HT-29 (cell line): ENCODE measurements at places on chromosomes 11 and 22. TPM values are rescaled to one million over a fixed set of nuclear protein-coding genes. Genes with fewer than 3 reads are reported as not detected.

The AGBL2 gene
- 1.5 and 4.9 TPM in 2 replicates for total RNA-seq

The RAB36 gene
- 0.26 and 1.5 TPM in 2 replicates for total RNA-seq

The RHOD gene
- total RNA-seq, result 54.3 and 62.8 TPM in 2 replicates

The TRMT2A gene
- 241 and 278 TPM in 2 replicates for total RNA-seq

The NNMT gene
- total RNA-seq, result 60.2 and 91.4 TPM in 2 replicates

The PKNOX2 gene
- total RNA-seq, result not detected in 2 replicates

The LRRC56 gene
- 8.1 and 10.0 TPM in 2 replicates for total RNA-seq

The OR2AG1 gene
- total RNA-seq, result not detected in 2 replicates

The CSF2RB gene
- total RNA-seq, result not detected in 2 replicates

The MRGPRE gene
- 0.36 TPM in 1 of 2 replicates, not detected in the other for total RNA-seq

DNA sequence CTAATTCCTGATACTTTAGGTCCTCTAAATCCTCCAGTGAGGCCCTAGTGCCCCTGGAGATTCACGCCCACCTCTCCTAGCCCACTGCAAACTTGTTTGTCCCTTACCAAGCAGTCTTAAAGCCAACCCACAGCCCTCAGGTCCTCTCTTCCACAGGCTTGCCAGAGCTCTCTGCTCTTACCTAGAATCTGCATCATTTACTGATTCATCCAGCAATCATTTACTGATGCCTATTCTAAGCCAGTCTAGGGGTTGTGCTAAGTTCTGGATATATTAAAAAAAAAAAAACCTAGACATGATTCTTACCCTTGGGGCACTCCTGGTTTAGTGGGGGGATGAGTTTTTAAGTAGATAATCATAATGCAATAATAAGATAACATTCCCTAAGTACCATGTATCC is 43.0 kb upstream of the PLET1 start:
- no peak for DNase-seq

DNA sequence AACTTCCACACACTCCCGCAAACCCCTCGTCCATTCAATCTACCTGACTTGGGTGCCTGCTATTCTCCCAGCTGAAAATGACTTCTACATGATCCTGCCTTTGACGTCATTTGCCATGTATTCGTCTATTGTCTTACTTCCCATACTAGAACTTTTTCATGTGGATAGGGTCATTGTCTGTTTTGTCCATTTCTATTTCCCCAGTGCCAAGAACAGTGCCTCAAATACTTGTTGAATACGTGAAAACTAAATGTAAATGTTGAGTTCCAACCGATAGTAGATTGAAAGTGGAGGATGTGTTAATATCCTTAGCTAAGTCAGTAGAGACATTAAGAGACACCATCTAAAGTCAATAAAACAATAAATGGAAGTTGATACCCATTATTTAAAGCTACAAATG is 935 bp downstream of the TRIM68 start:
- peak; percentile 23 for DNase-seq

DNA sequence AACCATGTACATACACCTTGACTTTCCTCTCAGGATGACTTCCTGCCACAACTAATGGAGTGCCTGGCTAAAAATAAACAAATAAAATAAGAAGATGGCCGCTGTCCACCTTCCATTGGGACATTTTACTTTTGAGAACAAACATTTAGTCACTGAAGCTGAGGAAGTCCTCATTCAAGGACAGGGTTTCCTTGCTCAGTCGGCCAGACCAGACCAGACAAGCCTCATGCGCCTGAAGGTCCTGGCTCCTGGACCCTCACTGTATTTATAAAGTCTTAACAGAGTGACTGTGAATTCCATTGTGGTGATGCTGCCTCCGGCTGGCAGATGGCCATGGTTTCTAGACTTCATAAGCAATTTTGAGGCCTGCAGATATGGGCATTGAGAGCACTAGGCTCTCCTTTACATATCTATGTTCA is 114.5 kb downstream of the MAML2 start:
- peak; percentile 66 for DNase-seq

GRCh38 chr11:87421422-87421821 is 383.7 kb downstream of the TMEM135 start:
- peak; percentile 91 for DNase-seq

DNA sequence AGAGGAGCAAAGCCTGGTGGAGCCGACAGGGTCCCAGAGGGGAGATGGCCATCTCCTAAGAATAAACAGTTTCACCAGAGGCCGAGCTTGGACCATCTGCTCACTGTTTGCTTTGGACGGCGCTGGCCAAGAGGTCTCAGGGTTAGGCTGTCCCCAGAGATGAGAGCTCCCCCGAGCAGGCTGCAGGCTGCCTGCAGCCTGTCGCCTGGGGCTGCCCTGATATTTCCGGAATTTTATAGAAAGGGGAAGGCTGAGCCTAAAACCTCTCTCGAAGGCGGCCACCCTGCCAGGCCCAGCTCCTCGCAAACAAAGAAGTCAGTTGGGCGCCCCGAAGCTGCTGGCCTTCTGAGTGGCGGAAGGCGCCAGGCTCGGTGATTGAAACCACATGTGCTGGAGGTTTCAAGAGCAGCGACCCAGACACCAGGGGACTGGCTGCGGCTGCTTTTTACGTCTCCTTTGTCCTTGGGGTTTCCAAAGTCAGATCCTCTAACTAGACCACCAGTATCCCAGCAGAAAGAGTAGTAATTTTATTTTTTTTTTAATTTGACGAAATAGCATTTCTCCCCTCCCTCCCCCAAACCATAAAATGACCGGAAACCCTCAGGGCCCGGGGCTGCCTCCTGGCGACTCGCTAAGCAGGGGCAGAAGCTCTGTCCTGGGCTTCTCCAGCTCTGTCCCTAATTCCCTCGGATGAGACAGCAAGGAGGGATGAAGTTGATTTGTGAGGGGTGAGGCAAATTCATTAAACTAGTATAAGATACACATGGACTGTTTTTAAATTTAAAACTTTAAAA is 57.4 kb downstream of the CLMP start:
- no peak for DNase-seq

DNA sequence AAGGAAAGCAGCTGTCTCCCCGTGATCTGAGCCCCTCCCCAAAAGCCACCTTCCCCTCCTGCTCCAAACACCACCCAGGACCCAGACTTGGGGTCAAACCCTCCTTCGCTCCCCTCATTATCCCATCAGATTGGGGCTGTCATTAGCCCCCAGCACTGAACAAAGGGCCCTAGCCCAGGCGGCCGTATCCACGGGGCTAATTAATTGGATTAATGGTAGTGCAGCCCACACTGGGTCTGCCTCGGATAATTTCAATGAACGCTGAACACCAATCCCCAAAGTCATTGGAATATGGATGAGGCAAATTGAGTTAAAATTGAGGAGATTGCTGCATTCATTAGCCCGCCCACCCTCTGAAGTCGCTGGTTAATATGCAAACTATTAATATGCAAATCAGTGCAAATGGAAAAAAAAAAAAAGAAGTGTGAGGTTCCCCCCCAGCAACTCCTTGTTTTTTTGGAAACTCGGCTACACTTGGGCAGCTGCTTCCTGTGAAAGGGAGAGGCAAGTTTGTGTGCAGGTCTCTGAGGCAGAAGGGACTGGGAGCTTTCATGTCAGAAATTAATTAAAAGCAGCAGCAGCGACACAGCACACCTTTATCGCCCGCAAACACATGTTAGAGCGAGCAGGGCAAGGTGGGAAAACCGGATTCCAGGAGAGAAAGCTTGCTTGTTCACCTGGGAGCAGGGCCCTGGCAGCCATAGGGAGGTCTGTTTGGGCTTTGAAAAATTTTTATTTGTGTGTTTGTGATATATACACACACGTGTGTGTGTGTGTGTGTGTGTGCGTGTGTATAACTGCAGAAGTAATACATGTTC is 517.8 kb downstream of the MIAT start:
- no peak for DNase-seq

DNA sequence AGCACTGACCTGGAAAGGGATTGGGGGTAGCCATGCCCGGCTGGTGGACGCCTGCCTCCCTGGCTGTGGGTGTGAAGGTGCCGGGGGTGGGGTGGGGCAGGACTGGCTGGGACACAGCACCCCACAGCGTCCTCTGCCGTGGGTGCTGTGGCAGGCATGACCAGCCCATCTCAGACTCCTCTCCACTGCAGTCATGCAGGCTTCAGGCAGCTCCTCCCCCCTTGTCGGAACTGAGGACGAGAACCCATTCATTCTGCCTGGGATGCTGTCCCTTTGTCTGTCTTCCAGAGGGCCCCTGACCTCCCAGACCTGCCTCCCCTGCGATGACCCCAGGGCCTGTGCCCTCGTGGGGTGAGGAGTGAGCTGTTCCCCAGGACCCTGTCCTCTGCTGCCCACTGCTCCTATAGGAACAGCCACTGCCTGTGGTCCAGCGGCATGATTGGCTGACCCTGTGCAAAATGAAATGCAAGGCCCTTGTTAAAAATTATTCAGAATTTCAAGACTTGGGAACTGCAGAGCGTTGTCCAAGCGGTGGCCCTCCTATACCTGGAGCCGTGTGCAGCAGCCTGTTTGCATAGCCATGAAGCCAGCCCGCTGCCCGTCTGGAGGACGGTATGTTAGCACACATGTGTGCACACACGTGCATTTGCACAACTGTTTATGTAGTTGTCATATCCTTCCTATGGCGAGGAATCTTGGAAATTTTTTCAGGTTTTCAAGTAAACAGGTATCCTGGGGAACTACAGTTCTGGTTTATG is 1122.3 kb downstream of the BRD1 start:
- DNase-seq, result no peak

- DNase-seq, result no peak
These were observed 53.4 kb upstream of the EMID1 start for GRCh38 chr22:29152045-29152953.

GRCh38 chr11:47948137-47948536 is 32.2 kb upstream of the PTPRJ start:
- no peak for DNase-seq

DNA sequence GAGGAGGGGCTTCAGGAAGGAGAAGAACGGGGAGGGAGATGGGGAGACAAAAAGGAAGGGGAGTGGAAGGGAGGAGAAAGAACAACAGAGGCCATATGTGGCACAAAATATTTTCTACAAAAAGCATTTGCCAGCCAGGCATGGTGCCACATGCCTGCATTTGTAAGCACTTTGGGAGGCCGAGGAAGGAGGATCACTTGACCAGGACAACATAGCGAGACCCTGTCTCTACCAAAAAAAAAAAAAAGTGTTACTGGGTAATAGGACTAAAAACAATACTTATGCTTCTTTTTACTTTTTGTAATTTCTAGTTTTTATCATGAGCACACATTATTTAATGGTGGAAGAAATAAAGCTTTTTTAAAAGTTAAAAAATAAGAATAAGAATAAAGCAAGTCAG is 5.3 kb downstream of the FAM168A start:
- no peak for DNase-seq

GRCh38 chr11:95081412-95081811 is 8.2 kb upstream of the ENDOD1 start:
- DNase-seq, result no peak

DNA sequence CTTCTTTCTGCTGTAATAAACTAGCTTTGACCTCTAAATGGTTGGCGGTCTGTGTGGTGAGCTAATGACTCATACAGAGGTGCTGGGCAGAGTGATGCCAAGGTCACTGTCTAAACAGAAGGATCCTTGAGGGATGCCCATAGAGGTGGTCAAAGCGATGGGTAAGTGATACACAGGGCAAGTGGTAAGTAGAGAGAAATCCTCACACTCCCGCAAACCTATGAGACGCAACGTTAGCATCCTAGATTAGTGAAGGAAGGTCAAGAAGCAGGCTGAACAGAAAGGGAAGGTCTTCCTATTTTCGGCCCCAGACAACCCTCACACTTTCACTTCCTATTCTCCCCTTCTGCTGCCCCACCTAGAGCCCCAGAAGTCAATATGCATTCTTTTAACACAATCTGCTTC is 65.6 kb upstream of the SESN3 start:
- no peak for DNase-seq

GRCh38 chr11:122320671-122321070 is 204.7 kb upstream of the BLID start:
- DNase-seq, result no peak

DNA sequence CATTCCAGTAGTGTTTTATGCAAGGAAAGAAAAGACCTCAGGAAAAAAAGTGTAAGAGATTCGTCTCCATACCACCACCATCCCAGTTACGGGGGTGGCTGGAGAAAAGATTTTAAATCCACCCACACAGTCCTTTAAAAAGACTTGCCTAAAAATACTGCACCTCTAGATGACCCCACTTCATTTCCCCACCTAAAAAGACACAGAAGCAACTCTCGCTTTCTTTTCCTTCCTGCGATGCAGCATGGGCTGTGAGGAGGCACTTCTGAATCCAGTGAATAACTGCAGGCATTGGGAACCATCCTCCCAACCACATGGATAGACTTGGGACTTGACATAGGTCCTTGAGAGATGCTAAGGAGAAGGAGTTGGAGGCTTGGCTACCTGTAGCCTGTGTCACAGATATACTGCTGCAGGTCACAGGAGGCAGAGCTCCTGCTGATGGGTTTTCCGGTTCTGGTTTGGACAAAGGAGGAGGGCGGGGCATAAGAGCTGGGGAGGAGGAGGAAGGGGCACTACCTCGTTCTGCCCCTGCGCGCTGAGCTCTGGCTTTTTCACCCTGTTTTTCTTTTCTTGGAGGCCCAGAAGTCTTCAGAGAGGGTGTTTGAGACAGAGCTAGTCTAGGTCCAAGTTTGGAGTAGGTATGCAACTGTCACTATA is 285.9 kb downstream of the NTM start:
- no peak for DNase-seq

GRCh38 chr11:35337914-35338305 is 81.4 kb downstream of the SLC1A2 start:
- DNase-seq, result no peak

DNA sequence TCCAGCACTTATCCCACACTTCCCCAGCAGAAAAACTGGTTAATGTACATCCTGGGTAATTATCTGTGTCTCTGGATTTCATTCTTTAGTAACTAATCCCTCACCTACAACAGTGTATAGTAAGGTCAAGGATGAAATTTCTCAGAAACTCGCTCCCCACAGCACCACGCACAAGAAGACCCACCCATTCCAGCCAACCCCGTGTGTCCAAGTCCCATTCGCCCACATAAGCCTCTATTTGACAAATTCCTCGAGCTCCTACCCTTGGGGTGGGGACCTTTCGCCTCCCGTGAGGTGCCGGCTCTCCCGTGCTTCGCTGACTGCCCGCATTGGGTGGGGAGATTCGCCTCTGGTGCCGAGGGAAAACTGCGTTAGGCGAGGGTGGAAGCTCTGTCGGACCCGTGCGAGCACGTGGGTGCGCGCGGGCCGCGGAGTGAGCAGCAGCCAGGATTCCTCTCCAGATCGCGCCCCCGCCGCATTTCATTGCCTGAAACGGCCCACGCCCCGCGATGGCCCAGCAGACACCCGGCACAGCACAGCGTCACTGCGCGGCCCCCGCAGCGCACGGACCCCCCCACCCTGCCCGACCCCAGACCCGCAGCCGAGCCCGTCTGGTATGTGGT is 866 bp downstream of the EXPH5 start:
- peak; percentile 61 for DNase-seq

GRCh38 chr11:60966890-60967289 is 4.6 kb upstream of the CD6 start:
- DNase-seq, result no peak
